ENCODE measurements at places on chromosomes 3 and 15.

GRCh38 chr3:197309528-197310361, 11.3 kb upstream of the DLG1 start:
- no peak overlapping the region for H3K27ac ChIP-seq
- H3K4me1 ChIP-seq: peaks cover 3% of the 10 kb centered on the region
- H3K27me3 ChIP-seq: no peaks in the 10 kb centered on the region
- H3K36me3 ChIP-seq: no peaks in the 10 kb centered on the region
- no peak overlapping the region for H3K4me3 ChIP-seq

GRCh38 chr3:134018850-134019249, 10.9 kb downstream of the SLCO2A1 start:
- no peak overlapping the region for H3K27ac ChIP-seq
- no peak for DNase-seq
- no peaks in the 10 kb centered on the region for H3K4me1 ChIP-seq
- H3K4me3 ChIP-seq: no peak overlapping the region

GRCh38 chr3:60206206-60206605, 1045.0 kb downstream of the FHIT start:
- no peak overlapping the region for H3K4me3 ChIP-seq
- no peak for DNase-seq
- no peak overlapping the region for H3K27ac ChIP-seq
- no peaks in the 10 kb centered on the region for H3K4me1 ChIP-seq
- H3K36me3 ChIP-seq: no peaks in the 10 kb centered on the region
- no peaks in the 10 kb centered on the region for H3K27me3 ChIP-seq

- no peak for DNase-seq
- H3K36me3 ChIP-seq: peaks cover 3% of the 10 kb centered on the region
- peaks cover 8% of the 10 kb centered on the region for H3K4me1 ChIP-seq
- H3K4me3 ChIP-seq: no peak overlapping the region
- H3K27me3 ChIP-seq: no peaks in the 10 kb centered on the region
Measured at GRCh38 chr3:142445816-142446254, 2.0 kb downstream of the XRN1 start.

- H3K27me3 ChIP-seq: no peaks in the 10 kb centered on the region
- no peak overlapping the region for H3K4me3 ChIP-seq
- H3K27ac ChIP-seq: no peak overlapping the region
- H3K4me1 ChIP-seq: no peaks in the 10 kb centered on the region
- no peaks in the 10 kb centered on the region for H3K36me3 ChIP-seq
Measured at GRCh38 chr15:76312540-76313174, 1.4 kb upstream of the ETFA start.

DNA sequence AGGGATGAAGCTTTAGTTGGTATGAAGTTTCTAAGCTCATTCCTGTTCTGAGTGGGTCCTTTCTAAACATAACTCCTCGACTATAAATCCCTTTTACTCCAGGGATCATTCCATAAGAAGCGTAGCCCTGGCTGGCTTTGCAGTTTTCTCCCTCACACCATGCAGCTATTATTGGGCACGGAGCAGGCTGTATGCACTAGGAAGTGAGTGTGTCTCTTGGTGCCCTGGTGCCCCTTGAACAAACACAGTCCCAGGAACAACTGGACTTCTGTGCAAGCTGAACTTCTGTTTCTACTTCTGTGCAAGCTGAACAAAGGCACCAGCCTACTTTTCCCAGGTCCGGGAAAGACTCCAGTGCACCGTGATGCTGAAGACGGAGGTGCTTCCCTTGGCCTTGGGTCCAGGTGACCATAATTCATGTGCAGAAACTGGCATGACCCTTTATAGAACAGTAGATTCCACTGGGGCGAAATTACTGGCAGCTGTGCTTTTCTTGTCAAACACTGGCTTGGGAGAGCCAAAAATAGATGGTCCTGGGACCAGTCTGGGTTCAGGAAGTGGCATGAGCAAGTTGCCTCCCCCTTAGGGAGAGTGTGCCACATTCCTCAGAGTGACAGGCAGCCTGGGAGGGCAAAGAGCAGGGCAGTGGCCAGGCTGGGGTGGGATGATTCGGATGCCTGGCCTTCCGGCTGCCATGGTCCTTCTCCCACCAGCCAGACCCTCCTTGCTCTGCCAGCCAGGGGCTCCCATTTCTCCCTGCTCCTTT, 127.2 kb downstream of the SLCO3A1 start:
- DNase-seq: peak; percentile 74
- peak overlapping the region; percentile 49 for H3K27ac ChIP-seq
- no peaks in the 10 kb centered on the region for H3K27me3 ChIP-seq
- no peaks in the 10 kb centered on the region for H3K36me3 ChIP-seq
- no peak overlapping the region for H3K4me3 ChIP-seq

GRCh38 chr15:61518191-61518950, 289.3 kb upstream of the RORA start:
- H3K4me3 ChIP-seq: no peak overlapping the region
- no peaks in the 10 kb centered on the region for H3K36me3 ChIP-seq
- no peaks in the 10 kb centered on the region for H3K4me1 ChIP-seq
- DNase-seq: no peak
